ENCODE measurements at places on chromosomes 16 and 17. TPM values are rescaled to one million over a fixed set of nuclear protein-coding genes. Genes with fewer than 3 reads are reported as not detected.

- no peaks in the 10 kb centered on the region for H3K27me3 ChIP-seq
- no peaks in the 10 kb centered on the region for H3K36me3 ChIP-seq
- H3K4me1 ChIP-seq = peaks cover 20% of the 10 kb centered on the region
- no peak overlapping the region for H3K4me3 ChIP-seq
Measured at GRCh38 chr16:50188619-50189136, 35.6 kb downstream of the TENT4B start.

DNA sequence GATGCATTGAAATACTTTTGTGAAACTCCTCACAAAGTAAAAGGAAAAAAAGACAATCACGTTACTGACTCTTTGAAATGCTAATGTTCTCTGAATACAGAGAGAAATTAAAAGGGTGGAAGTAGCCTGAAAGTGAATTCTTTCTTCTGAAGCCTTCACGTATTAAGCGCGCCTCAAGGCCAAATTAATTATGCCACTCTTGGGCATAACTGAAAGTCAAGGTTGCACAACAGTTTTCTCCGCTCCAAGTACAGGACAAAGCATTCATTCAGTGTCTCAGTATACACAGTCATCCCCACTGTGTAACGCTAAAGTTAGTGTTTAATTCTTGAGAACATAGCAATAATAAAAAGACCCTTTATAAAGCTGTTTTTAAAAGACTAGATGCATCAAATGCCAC, 21.5 kb downstream of the PARN start:
- H3K36me3 ChIP-seq = peaks cover 16% of the 10 kb centered on the region
- H3K27me3 ChIP-seq = no peaks in the 10 kb centered on the region
- H3K4me3 ChIP-seq = no peak overlapping the region

- peak overlapping the region; percentile 87 for H3K27ac ChIP-seq
- H3K4me3 ChIP-seq = no peak overlapping the region
- no peak for DNase-seq
Measured at GRCh38 chr17:78714534-78714933, 67.5 kb downstream of the CYTH1 start.

DNA sequence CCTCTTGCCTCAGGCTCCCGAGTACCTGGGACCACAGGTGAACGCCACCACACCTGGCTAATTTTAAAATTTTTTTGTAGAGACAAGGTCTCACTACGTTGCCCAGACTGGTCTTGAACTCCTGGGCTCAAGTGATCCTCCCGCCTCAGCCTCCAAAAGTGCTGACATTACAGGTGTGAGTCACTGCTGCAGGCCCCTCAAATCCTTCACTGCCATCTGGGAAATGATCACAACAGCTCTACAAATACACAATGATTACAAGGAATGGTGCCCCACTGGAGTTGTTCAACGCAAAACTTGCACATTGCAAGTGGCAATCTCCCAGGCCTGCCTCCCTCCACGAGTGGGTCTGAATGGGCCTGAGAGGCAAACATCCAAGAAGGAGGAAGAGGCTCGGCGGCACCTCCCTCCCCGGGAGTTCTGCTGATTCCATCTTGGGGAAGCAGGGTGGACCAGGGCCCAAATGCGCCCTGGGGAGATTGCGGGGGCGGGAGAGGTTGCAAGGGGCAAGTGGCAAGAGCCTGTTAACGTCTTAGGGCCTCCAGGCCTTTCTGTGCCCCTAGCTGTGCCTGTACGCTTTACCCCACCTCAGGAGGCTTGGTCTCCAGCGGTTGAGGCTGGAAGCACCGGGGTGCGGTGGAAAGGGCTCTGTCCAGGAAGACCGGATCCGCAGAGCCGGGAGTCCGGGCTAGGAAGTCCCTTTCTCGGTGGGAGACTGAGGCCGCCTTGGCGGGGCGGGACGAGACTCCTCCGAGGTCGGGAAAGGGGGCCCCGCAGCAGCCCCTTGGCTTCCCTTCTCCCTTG, 656 bp upstream of the IGFBP4 start:
- no peaks in the 10 kb centered on the region for H3K27me3 ChIP-seq
- peak overlapping the region; percentile 84 for H3K4me3 ChIP-seq
- H3K36me3 ChIP-seq = no peaks in the 10 kb centered on the region
- H3K4me1 ChIP-seq = no peaks in the 10 kb centered on the region
- H3K27ac ChIP-seq = peak overlapping the region; percentile 85
- DNase-seq = no peak

CCL3 gene
- not detected for total RNA-seq

GRCh38 chr17:80024206-80024972, 11.3 kb downstream of the TBC1D16 start:
- H3K4me1 ChIP-seq = peaks cover 31% of the 10 kb centered on the region
- peak overlapping the region; percentile 34 for H3K27ac ChIP-seq
- H3K36me3 ChIP-seq = peaks cover 3% of the 10 kb centered on the region
- no peak overlapping the region for H3K4me3 ChIP-seq

DNA sequence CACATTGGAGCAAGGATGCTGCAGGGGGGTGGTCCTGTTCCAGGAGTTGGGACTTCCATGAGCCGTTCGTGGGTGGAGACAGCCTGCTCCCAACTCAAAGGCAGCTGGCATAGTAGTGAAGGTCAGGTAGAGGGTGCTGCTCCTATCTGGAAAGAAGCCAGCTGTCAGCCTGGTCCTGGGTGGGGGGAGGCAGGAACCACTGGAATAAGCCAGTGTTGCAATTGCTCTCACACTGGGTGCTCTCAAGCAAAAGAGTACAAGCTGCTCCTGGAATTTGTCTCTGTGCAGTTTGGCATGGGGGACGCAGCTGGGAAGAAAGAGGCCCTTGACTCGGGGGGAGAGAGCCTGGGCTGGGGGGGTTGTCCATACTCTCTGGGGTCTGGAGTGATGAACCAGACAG, 8.7 kb downstream of the CACNG5 start:
- H3K4me3 ChIP-seq = no peak overlapping the region
- H3K4me1 ChIP-seq = no peaks in the 10 kb centered on the region
- no peaks in the 10 kb centered on the region for H3K27me3 ChIP-seq
- no peak overlapping the region for H3K27ac ChIP-seq

DNA sequence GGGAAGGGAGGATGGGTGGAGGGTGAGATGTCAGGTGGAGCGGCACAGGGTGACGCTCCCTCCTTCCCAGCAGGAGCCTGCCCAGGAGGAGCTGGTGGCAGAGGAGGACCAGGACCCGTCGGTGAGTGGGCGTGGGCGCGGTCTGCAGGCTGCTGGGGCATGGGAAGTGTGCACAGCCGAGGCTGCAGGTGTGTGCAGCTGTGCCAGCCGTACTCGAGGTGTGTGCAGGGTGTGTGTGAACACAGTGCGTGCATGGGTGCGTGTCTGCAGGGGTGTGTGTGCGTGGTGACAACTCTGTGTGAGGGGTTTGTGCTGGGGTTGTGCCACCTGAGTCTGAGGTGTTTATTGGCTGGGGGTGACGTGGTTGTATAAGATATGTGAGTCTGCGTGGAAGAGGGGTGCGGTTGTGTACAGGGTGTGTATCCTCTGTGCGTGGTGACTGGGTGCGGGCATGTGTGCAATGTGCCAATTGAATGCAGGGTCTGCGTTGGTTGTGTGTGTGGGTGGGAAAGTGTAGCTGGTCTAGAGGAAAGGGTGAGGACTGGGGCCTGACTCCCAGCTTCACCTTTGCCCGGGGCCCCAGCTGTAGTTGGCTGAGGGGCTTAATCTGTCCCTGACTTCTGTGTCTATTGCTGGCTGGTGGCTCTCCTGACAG, 670 bp downstream of the TNFSF12 start:
- H3K27me3 ChIP-seq = no peaks in the 10 kb centered on the region
- H3K36me3 ChIP-seq = peaks cover 24% of the 10 kb centered on the region

Data from tibial nerve (tissue), 4 donors.